ENCODE measurements at places on chromosomes 11 and 22.

DNA sequence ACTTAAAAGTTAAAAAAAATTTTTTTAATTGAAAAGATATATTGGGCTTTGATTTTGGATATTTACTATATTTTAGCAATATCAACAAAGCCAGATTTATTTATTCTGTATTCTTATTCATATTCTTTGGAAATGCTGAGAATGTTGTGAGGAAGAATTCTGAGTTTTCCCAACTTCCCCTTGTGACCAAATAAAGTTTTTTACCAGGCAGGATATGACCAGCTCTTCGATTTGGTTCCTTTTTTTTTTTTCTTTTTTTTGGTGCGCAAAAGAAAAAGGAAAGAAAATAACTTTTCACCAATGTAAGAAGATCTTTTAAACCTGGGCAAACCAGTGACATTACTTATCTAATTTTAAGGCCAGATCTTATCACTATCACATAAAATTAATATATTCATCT is 12.9 kb downstream of the TCP11L1 start:
- DNase-seq, result no peak

DNA sequence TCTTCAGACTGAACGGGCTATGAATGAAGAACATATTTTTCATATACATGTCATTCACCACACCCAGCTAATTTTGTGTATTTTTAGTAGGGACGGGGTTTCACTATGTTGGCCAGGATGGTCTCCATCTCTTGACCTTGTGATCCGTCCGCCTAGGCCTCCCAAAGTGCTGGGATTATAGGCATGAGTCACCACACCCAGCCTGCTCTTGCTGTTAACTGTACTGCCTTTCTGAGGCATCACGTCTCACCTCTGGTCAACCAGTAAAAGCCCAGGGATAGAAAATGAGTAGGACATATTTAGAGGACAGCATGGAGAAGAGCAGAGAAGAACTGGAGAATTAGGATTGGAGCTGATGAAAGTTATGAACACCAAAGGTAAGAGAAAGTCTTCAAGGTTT is 55.6 kb downstream of the APOL3 start:
- DNase-seq, result no peak

GRCh38 chr11:66106786-66107599 is 36.9 kb downstream of the PACS1 start:
- no peak for DNase-seq

GRCh38 chr22:34966980-34967565 is 98.9 kb upstream of the ISX start:
- no peak for DNase-seq

DNA sequence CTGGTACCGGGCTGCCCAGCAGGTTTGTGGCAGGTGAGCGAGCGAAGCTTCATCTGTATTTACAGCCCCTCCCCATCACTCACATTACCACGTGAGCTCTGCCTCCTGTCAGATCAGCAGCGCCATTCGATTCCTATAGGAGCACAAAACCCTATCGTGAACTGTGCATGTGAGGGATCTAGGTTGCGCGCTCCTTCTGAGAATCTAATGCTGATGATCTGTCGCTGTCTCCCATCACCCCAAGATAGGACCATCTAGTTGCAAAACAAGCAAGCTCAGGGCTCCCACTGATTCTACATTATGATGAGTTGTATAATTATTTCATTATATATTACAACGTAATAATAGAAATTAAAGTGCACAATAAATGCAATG is 15.8 kb upstream of the VSIG10L2 start:
- no peak for DNase-seq

- DNase-seq, result no peak
These were observed 122.3 kb downstream of the MSANTD4 start for GRCh38 chr11:105899772-105900171.

- DNase-seq, result no peak
These were observed 43.6 kb upstream of the FTH1 start for GRCh38 chr11:62010935-62011528.

- DNase-seq, result no peak
These were observed 80.3 kb upstream of the SHISAL1 start for GRCh38 chr22:44393066-44393465.

GRCh38 chr11:92302770-92303169 is 78.2 kb downstream of the FAT3 start:
- DNase-seq, result no peak

DNA sequence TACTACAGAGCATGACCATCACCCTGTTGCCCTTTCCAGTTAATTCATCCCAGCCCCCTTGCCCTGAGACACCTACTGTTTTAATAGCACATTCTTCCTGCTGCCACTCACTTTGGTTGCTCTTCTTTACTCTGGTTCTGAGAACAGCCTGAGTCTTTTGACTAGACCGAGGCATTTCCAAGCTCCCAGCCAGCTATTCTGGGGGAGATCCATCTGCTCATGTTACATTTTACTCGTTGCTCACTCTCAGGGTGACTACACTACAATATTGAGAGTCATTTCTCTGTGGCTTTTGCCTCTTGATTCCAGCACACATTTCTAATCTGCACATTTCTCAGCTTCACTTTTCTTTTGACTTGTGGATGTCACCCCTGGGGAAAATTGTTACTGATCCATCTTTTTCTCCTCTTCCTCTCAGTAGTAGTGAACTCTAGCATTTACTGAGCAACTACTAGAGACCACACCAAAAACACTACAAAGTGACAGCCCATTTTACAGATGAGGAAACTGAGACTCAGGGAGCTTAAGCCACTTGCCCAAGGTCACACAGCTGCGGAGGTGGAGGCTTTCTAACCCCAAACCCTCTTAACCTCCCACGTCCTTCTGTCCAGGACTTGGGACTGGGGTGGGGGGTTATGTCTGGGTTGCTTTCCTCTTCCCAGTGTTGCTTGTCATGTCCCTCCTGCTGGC is 117.8 kb downstream of the C11orf91 start:
- no peak for DNase-seq

GRCh38 chr22:24502034-24502433 is 6.9 kb downstream of the UPB1 start:
- DNase-seq, result no peak

DNA sequence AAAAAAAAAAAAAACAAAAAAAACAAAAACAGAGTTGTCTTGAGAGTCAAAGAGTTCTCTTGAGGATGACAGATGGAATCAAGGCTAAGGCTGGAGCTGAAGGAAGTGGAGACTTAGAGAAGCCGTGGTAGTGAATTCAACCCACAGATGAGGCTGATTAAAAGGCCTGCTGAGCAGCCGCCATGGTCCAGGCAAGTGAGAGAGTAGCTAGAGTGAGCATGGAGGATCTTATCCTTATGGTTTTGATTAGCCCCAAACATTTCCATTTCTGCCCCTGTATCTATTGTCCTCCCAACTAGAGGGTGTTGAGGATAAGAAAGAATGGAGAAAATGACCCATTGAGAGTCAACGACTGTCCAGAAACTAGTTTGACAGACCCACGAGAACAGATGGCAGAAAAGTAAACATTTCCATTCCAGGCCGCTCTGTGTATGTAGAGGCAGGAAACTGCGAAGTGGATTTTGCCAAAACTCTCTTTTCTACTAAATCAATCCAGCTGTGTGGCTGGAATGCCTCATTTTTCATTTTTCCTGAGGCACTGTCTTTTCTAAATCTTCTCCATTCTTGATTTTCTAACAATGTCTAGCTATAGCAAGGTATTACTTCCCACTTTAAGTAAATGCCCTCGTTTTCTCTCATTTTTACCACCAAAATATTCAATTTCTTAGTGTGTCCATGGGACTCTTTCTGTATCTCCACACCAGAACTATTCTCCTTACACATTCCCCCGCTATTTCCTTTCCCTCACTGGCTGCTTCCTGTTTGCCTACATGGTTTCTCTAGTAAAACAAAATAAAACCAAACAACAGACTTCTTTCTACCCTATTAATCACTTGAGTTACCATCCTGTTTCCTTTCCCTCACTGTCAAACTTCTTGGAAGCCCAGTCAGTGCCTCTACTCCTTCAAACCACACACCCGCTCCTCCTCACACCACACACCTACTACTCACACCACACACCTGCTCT is 5.4 kb upstream of the MMP8 start:
- no peak for DNase-seq

GRCh38 chr22:40399621-40400020 is 29.2 kb downstream of the SGSM3 start:
- no peak for DNase-seq

- no peak for DNase-seq
These were observed 187.8 kb downstream of the MIAT start for GRCh38 chr22:26845021-26845743.

GRCh38 chr11:2294926-2295290 is 6.8 kb downstream of the C11orf21 start:
- no peak for DNase-seq

GRCh38 chr11:44915621-44916020 is 35.1 kb downstream of the TP53I11 start:
- DNase-seq, result no peak

- no peak for DNase-seq
These were observed 571.4 kb downstream of the MIAT start for GRCh38 chr22:27228771-27229170.

DNA sequence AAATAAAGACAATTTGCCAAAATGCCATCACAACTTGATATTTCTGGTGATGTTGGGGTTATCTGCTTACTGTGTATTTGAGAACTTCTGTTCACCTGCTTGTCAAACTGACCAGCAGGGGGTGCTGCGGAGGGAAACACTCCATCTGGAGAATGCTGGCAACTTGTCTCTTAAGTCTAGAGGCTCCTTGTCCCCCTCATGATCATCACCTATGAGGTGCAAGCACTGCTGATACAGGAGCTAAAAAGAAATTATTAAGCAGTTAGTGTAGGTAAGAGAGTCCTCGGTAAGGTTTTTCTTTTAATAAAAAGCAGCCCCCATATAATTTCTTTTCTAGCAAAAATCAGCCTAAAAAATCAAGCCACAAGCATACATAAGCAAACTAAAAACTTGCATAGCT is 32.7 kb upstream of the GLYATL1B start:
- no peak for DNase-seq

GRCh38 chr11:118918686-118919280 is 6.9 kb downstream of the BCL9L start:
- no peak for DNase-seq

- no peak for DNase-seq
These were observed 8.7 kb downstream of the CD3E start for GRCh38 chr11:118313242-118313641.

All from iPS DF 19.7 (cell line).